GM04504 (cell line): ENCODE measurements at places on chromosomes 7 and 10.

GRCh38 chr7:95066737-95067530 is 159.5 kb downstream of the PPP1R9A start:
- peak; percentile 10 for DNase-seq

DNA sequence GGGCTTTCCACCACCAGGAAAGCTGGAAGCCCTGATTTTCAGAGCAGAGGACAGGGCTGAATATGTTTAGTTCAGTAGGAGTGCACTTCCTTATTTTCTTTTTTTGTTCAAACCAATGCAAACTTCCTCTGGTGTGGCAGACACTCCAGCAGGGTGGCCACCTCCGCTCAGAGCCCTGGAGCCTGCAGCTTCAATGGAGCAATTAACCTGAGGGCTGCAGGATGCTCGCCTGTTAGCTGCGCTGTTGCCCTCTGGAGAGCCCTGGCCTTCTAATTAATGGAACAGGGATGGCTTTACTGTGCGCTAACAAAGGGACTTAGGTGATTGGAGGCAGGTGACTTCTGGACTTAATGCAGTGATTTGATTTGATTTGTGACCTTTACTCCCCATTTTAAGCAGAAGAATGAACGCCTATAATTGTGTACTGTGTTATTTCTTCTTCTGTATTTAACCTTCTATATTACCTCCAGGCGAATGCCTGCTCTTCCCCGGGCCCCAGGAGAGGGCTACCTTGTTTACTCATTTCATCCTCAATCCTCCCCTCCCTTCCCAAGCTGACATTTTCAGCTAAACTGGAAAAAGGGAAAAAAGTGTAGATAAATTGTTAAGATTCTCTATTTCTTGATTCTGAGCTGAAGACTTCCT is 123.0 kb upstream of the CTBP2 start:
- DNase-seq, result no peak

DNA sequence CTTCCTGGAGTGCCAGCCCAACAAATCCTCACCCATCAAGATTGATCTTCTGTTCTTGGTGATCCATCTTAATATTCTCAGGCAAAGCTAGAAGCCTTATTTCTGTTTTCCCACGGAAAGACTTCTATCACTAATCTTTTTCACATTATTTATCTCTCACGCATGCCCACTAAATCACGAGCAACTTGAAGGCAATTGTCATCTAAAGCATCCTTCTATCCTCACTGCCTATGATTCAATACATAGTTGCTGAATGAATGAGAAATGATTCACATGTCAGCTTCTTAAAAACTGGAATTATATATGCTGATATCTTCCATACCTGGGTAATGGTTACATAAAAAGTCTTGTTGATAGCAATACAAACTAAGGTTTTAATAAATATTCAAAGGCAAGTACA is 12.6 kb upstream of the COL1A2 start:
- DNase-seq, result peak; percentile 72

- no peak for DNase-seq
Observed at GRCh38 chr10:10803278-10803677, 214.4 kb upstream of the CELF2 start.

DNA sequence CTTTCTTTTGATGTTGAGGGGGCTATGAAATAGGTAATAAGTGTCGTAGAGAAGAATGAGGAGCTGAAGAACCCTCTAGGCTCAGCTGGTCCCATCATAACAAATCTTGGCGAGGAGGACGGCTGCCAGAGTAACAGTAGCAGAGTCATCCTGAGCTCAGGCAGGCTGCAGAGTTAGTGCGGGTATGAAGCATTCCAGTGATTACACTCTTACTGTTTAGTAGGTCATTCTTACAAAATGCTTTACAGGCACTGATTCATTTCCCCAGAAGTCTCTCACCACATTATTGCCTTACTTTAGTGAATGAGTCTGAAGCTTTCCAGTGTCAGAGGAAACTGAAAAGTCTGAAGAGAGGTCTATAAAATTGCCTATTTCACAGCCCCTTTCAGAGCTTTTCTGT is 43.9 kb upstream of the GPR158 start:
- peak; percentile 30 for DNase-seq

DNA sequence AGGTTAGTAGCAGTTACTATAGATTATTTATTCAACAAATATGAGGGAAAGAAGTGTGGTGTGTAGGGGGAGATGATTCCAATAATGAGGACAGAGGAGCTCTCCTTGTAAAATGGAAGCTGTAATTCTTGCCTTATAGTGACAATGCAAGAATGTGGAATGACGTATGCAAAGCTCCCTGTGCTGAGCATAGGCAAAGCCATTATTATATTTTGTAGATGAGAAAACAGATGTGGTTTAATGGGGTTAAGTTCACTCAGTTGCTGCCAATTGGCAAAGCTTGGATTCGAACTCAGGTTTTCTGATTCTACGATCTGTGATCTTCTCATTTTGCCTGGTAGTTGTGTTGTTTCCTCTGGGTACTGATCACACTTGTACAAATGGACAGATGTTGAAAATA is 153.3 kb downstream of the LSMEM1 start:
- DNase-seq, result no peak

GRCh38 chr10:132677473-132678227 is 108.3 kb downstream of the NKX6-2 start:
- no peak for DNase-seq

DNA sequence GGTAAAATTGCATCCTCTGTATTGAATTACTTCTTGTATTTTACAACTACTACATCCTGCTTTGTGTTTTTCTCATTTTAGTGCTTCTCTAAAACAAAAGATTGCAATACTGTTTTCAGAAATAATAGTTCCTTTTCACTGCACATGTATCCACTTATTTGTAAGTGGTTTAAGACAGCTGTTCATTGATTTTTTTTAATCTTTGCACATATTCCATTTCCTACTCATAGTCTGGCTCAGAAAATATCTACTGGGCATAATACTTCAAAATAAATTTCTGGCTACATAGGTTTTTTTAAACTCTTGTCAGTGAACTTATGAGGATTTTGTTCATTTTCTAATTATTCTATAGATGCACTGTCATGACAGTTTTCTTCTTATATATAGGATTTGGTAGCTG is 54.8 kb downstream of the SND1 start:
- DNase-seq, result no peak

- no peak for DNase-seq
Observed at GRCh38 chr10:131804551-131805295, 96.1 kb upstream of the PPP2R2D start.

DNA sequence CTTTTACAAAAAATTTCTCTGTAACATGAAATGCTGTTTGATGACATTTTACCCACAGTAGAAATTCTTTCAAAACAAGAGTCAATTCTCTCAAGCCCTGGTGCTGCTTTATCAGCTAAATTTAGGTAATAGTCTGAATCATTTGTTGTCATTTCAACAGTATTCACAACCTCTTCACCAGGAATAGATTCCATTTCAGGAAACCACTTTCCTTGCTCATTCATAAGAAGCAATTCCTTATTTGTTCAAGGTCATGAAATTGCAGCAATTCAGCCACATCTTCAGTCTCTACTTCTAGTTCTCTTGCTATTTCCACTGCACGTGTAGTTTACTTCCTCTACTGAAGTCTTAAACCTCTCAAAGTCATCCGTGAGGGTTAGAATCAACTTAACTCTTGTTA is 14.1 kb downstream of the STAG3 start:
- DNase-seq, result no peak

DNA sequence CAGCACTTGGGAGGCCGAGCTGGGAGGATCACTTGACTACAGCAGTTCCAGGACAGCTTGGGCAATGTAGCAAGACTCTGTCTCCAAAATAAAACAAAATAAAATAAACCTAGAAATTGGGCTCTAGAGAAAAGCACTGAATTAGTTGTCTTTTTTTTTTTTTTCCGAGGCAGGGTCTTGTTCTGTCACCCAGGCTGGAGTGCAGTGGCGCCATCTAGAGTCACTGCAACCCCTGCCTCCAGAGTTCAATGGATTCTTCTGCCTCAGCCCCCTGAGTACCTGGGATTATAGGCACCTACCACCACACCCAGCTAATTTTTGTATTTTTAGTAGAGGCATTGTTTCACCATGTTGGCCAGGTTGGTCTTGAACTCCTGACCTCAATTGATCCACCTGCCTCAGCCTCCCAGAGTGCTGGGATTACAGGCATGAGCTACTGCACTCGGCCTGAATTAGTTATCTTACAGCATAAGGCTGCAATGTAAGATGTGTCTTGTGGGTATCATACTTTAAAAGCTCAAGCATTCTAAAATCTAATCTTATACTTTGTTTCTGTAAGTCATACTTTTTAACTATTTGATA is 12.8 kb downstream of the MEIG1 start:
- no peak for DNase-seq
